ENCODE measurements at places on chromosomes 4 and X.

- no peak for DNase-seq
Measured at GRCh38 chrX:45198706-45199105, 2.0 kb downstream of the DIPK2B start.

- no peak for DNase-seq
Measured at GRCh38 chr4:24657768-24658617, 73.6 kb upstream of the DHX15 start.

DNA sequence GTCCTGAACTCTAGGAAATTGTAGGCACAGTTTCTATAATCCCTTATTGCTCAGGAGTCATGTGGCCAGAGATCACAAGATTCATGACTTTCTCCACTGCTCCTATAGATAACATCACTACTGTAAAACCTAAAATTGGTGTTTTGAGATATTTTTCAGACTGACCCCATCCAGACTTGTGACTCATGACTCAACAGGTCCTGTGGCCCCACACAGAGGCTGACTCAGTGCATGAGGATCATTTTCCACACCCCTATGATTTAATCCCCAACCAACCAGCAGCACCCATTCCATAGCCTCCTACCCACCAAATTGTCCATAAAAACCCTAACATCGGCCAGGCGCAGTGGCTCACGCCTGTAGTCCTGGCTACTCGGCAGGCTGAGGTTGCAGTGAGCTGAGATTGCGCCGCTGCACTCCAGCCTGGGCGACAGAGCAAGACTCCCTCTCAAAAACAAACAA lies 13.2 kb upstream of the XIAP start:
- DNase-seq, result no peak

DNA sequence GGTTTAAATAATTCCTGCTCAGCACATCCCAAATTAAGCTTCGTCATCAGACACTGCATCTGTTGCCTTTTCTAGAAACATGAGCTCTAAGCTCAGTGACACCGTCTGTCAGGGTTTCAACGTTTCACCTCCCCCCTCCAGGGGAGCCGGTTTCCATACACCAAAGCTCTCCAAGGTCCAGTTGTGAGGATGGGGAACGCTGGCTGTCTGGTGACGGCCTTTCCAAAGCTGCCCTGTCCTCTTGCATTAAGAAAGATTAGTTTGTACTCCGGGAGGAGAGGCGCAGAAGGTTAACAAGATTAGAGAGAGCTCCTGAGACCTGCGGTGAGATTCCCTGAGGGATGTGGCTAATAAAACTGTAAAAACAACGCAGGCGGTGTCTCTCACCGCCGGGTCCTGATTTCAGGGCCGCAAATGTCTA lies 43.2 kb downstream of the ASMT start:
- DNase-seq, result no peak

- DNase-seq, result no peak
Measured at GRCh38 chr4:19857380-19857779, 394.3 kb upstream of the SLIT2 start.

DNA sequence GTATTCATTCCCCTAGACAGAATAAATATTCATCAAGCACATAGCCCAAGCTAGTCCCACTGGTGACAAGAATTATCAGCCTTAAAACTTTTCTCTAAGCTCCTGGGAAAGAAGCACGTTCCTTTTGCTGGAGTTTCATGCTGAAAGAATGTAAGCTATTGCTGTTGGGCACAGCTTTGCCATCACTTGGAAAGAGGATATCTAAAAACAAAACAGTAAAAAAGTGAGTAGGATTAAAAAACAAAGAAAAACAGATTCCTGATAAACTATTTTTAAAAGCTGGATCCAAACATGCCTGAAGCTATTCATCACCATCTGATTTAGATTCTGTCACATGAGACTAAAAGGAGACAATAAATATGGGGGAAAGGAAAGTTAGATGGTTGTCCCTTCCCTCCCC lies 176.8 kb downstream of the SCFD2 start:
- no peak for DNase-seq

DNA sequence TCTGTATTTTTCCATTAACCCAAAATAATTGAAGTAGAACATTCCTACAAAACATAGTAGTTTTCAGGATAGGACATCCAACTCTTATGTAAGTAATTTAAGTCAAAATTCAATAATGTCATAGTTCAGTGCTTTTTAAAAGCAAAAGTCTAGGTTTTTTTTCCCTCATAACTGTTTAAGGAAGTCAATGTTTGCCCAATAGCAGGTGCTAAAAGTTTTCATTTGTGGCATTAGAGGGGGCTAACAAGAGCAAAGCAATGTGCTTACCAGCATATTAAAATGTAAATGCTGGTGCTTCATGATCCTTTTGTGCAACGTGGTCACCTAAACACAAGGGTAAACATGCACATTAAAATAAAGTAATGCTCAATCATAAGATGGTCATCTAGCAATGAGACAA lies 155.2 kb upstream of the PPP1R2C start:
- DNase-seq, result no peak

DNA sequence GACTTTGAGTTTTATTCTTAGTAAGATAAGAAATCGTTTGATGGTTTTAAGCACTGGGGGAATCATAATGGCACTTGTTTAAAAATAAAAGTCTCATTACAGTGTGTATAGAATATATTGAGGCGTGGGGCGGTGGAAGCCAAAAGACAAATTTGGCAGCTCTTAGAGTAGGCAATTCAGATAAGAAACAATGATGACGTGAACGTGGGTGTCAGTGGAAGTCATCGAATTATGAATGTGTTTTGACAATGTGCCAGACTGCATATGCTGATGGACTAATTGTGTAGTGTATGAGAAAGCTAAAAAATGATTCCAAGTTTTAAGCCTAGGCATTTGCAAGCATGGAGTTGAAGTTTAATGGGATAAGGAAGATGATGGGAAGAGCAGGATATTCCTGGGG lies 35.8 kb downstream of the SPANXD start:
- no peak for DNase-seq
